ENCODE measurements at places on chromosomes 5 and 9.

DNA sequence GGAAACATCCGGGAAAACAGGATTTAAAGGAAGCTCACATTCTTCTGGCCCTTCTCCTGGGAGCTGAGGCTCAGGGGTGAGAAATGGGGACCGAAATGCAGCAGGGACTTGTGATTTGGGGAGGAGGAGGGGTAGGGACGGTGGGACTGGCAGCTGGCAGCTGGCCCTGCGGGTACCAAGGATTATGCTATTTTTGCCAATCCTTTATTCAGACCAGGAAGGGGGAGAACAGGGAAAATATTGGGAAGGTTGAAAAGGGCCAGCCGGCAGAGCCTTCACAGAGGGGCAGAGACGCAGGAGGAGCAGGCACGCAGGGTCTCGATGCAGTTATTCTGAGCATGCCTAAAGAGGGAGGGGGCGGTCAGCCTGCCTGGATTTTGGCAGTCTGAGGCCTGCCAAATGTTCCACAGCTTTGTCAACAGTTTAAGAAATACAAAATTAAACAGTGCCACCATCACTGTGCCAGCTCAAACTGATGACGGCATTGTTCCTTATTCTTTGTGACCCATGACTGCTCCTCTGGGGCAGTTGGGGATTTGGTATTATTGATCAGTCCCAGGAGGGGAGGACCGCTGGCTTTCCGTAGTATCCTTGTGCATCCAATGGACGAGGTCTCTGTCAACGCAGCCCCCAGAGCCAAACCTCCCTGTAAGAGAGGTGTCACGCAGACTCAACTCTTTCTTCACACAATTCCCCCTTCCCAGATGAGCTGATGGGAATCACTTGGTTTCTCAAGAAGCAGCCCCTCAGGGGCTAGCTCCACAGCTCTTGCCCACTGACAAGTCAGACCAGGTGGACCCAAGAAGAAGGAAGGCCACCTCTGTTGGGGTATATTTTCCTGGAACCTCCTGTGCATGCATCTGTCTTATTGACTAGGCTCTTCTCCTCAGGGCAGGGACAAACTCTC lies 553.3 kb downstream of the BNC2 start:
- DNase-seq = no peak

DNA sequence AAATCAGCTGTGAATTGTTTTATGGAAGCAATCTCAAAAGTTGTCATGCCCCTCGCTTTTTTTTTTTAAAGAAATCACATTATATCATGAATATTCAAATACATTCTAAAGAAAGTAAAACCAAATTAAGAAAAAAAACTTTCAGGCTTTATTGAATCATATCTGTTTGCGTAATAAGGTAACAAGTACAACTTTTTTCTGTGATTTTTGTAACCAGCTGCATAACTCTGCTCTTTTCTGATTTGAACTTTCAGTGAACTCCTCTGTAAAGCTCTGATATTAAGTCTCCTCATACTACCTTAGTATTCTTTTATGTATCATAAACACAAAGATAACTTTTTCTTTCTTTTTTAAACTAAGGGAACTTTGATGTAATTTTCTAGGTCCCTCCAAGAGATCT lies 65.3 kb downstream of the CWC27 start:
- DNase-seq = no peak

- DNase-seq = no peak
Measured at GRCh38 chr5:32014096-32014745, 159.9 kb downstream of the GOLPH3 start.

DNA sequence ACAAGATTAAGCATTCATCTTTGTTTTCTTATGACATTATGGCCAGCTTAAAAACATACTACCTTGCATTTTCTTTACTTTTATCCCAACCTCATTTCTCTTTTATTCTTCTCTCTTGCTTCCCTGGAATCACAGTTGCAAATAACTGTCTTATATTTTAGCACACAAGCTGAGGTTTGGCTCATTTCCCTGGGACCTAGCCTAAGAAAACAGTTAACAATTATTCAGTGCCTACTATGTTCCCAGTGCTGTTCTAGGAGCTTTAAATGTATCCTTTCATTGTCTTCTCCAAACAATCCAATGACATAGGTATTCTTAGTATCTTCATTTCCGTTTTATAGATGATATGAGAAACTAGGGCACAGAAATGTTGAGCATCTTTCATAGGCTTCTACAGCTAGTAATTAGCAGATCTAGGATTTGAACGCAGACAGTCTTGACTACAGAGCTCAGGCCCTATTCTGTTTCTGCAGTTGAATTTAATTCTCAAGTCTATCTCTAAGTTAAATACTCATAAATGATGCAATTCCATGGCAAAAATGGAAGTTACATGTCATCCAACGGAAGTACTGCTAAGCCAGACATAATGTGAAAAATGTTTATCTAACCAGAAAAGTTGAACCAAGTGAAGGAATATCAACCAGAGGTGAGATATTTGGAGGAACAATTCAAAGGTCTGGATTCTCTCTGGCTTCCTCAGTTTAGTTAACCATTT lies 52.3 kb upstream of the MTAP start:
- DNase-seq = no peak

DNA sequence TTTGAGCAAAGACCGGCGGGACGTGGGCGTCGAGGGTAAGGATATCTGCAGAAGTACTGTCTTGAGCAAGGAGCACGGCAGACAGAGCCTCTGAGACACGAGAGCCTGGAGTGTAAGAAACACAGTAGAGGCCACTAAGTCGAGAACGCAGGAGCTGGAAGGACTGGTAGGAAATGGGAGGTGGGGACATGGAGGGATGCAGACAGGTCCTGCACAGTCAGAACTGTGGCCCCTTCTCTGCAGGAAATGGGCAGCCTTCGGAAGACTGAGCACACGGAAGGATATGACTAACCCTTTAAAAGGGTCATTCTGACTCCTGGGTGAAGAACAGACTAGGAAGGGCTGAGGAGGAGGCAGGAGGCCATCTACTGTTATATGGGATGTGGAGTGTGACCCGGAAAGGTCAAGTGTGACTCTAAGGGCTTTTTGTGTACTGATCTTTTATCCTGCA lies 1.4 kb upstream of the CAMSAP1 start:
- no peak for DNase-seq

DNA sequence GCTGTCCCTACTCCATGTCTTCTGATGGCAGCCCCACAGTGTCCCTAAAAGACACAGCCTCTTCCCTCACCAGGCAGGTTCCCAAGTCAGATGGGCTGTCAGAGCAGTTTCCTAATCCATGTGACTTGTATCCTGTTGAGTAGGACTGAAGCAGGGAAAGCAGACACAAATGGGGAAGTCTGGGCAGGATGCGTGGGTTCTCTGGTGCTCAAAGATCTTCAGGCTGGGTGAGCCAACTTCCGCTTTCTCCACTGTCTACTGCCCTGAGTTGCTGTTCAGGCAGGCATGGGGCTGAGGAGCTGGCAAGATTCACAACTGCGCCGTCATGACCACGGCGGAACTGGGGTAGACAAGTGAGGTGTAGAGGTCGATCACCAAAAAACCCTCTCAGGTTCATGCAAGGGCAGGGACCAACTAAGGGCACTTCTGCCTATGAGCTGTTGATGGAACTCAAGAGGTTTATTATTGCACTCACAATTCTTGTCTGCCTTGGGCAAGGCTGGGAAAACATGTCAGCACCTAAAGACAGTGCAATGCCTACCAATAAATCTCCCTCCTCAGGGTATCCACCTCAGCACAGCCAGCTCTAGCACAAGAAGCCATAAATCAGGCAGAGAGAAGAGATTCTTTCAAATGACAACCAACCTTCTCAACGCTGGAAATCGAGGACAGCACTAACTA lies 83.4 kb downstream of the RAPGEF1 start:
- no peak for DNase-seq

DNA sequence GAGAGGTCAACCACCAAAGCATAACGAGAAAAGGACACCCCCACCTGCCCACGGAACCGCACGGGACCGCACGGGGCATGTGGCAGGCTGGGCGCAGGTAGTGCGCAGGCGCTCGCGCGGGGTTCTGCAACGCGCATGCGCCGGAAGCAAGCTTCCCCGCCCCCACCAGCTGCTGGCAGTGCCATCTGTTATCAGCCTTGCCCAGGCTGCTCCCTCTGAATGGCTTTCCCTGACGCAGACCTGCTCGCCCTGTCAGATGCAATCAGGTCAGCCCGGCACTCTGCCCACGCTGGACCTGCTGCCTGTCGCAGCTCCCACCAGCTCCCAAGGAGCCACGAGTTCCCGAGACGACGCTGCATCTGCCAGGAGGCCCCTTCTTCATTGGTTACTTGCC lies 22.8 kb downstream of the PTCH1 start:
- DNase-seq = peak; percentile 49

GRCh38 chr5:53456366-53456765 lies 24.1 kb upstream of the FST start:
- DNase-seq = no peak

DNA sequence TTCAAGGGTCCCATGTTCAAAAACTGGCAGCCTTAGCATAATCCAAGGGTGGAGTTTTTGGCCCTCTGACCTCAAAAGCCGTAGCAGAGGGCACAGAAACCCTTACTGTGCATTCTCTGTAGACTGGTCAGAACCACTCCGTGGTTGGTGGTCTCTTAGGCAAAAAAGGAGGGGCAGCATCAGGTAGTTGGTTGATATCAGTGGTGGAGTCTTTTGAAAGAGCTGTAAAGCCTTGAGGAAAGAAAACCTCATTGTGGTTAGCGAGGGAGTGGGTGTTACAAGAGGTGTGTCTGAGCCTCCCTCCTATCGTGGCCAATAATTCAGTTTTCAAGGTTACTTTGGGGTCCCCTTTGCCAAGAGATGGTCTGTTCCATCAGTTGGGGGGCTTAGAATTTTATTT lies 40.9 kb downstream of the ARHGEF28 start:
- DNase-seq = no peak

DNA sequence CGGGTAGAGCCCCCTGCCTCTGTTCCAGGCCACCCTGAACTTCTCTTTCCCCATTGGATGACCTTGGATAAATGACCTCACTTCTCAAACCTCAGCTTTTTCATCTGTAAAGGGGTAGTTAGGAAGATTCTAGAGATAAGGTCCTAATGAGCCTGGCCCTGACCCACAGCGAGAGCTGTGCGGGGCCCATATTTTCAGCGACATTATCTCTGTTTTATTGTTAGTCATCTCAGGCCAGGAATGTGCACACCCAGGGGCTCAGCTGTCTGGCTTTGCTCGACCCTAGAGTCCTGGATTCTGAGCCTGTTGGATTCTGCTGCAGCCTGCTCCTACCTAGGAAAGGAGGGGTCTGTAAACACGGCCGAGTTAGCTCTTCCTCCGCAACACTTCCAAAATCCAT lies 81.2 kb upstream of the LMX1B start:
- DNase-seq = no peak

DNA sequence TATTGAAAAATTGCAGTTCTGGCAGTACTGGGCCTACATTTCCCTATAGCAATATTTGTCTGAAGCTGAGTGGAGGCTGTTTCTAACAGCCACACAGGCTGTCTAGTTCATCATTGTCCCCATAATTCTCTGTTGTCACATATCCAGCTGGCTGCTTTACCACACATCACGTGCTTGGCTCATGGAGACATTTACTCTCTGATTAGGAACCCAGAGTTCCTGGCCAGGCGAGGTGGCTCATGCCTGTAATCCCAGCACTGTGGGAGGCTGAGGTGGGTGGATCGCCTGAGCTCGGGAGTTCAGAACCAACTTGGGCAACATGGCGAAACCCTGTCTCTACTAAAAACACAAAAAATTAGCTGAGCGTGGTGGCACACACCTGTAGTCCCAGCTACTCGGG lies 81.4 kb downstream of the PGM5 start:
- no peak for DNase-seq

All from A172 (cell line).